Activated CD4-positive, alpha-beta T cell treated with anti-CD3 and anti-CD28 coated beads for 24 hours (primary cell): ENCODE measurements at places on chromosomes 16 and 17.

- DNase-seq: no peak
These were observed 89.4 kb downstream of the C16orf78 start for GRCh38 chr16:49462989-49463371.

GRCh38 chr17:45905814-45906213, 11.5 kb downstream of the MAPT start:
- DNase-seq: no peak

DNA sequence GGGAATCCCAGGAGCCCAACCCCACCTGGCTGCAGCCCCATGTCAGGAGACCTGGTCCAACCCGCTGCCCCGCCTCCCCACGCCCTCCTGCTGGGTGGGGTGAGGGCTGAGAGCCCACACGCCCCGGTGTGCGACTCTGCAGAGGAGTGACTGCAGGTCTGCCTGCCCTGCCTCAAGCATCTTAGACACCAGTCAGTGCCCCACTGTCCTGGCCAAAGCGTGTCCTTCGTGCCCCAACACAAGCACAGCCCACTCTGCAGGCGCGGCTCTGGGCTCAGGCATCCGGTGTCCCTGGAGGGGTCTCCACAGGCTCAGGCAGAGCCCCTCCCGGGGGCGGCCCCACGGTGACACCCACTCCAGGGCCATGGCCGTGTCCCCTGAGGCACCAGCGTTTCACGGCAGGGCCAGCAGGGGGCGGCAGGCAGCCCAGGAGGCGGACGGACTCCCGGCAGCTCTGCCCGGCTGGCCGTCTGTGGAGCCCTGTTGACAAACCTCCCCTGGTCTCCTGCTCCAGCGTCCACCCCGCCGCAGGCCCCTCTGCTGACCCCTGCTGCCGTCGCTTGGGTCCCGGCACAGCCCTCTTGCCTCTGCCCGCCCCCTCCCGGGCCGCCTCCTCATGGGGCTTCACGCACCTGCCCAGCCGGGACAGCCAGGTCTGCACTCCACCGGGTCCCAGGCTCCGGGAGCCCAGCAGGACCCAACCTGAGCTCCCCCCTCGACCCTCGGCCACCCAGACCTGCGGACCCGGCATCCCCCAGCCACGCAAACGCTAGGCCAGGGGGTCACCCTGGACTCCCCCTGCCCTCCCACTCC, 8.6 kb upstream of the UBE2I start:
- DNase-seq: peak; percentile 54

GRCh38 chr17:80474961-80475909, 1.2 kb downstream of the NPTX1 start:
- DNase-seq: no peak

DNA sequence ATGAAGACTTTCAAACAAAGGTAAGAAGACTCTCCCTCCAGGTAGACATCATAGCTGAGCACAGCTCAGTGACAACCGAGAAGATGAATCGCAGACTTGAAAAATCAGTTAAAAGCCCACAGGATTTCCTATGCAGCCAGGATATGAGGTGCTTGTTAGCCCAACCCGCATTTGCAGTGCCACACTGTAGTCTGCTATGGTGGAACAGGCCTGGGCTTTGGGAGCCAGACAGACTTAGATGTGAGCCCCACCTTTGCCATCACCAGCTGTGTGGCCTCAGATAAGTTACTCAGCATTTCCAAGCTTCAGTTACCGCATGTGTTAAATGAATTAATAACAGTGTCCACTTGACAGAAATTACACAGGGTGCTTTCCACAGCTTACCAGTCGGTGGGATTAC, 204.4 kb upstream of the HS3ST3A1 start:
- no peak for DNase-seq

- DNase-seq: no peak
These were observed 44.9 kb downstream of the ABCA8 start for GRCh38 chr17:68910251-68910705.
